Lung microvascular endothelial cell (primary cell): ENCODE measurements at places on chromosomes 7 and 10.

DNA sequence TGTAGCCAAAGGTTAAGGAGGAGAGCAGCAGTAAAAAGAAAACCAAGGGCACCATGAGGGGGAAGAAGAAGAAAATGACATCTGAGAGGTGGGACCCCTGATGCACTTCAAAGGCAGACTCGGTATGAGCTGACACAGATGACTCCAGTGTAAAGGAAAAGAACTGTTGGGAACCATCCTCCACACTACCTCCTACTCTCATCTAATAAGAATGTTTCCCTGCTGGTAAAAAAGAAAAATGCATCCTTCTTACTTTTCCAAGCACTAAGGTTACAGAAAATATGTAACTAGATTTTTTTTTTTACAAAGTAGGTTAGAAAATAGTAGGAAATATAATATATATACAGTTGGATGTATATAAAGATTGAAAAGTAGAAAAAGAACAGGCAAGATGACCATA lies 16.9 kb downstream of the TAS2R41 start:
- DNase-seq: peak; percentile 37

- no peak for DNase-seq
These were observed at the start of gene IRF5 for GRCh38 chr7:128937647-128938543. Gene IRF5 (plus strand): TSS chr7:128937927. CDS start chr7:128942082, 4,155 bp downstream.

- no peak for DNase-seq
These were observed 84.0 kb downstream of the CHST15 start for GRCh38 chr10:124009231-124010015.

GRCh38 chr7:140674899-140675701 lies 2.4 kb downstream of the ADCK2 start:
- DNase-seq: peak; percentile 71

DNA sequence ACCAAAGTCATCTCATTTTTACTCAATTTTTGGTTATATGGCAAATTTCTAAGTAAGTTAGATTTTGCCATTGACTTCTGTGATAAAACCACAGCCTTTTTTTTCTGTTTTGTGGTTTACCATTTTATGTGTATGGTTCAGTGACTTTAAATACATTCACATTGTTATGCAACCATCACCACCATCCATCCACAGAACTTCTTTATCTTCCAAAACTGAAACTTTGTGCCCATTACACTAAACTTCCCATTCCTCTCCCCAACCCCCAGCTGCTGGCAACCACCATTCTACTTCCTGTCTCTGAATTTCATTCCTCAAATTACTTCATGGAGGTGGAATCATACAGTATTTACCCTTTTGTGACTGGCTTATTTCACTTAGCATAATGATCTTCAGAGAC lies 280.4 kb upstream of the TCERG1L start:
- no peak for DNase-seq

GRCh38 chr10:128927497-128928161 lies 539.4 kb upstream of the MGMT start:
- DNase-seq: no peak

DNA sequence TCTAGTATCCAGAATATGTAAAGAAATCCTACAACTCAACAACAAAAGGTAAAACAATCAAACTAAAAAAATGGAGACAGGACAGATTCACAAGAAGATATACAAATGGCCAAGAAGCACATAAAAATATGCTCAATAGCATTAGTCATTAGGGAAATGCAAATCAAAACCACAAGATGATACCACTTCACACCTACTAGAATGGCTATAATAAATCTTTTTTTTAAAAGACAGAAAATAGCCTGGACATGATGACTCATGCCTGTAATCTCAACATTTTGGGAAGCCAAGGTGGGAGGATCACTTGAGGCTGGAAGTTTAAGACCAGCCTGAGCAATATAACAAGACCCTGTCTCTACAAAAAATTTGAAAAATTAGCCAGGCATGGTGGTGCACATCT lies 27.9 kb upstream of the CHCHD3 start:
- DNase-seq: no peak

- DNase-seq: peak; percentile 79
These were observed 16.5 kb downstream of the NPFFR1 start for GRCh38 chr10:70267161-70267933.
